Central memory CD8-positive, alpha-beta T cell (primary cell): ENCODE measurements at places on chromosomes 7 and 10.

DNA sequence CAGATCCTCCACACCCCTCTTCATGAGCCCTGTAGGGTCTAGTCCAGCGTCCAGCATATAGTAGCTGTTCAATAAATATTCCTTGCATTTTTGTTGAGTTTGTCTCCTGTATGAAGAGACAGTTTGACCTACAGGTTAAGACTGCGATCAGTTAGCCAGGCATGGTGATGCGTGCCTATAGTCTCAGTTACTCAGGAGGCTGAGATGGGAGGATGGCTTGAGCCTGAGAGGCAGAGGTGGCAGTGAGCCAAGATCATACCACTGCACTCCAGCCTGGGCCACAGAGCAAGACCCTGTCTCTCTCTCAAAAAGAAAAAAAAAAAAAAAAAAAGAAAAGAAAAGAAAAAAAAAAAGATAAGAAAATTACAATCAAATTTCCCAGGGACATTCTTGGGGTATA is 5.1 kb upstream of the CUEDC2 start:
- DNase-seq: no peak

GRCh38 chr10:99520847-99521764 is 11.6 kb upstream of the NKX2-3 start:
- no peak for DNase-seq

DNA sequence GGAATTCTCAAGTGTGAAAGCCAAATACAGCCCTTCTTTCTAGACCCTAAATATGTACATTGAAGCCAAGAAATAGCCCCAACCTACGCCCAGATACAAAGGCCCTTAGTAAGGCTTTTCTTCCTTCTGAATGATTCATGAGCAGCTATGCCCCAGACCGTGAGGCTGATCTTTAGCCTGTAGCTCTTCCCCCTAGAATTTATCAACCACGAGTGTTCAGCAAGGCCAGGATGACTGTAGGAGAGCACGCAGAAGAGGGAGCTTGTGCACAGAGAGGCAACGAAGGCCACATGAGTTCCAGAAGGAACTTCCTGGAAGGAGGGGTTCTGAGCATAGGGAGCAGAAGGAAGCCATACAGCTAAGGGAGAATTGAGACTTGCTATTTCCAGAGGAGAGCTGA is 53.0 kb upstream of the HABP2 start:
- DNase-seq: no peak

DNA sequence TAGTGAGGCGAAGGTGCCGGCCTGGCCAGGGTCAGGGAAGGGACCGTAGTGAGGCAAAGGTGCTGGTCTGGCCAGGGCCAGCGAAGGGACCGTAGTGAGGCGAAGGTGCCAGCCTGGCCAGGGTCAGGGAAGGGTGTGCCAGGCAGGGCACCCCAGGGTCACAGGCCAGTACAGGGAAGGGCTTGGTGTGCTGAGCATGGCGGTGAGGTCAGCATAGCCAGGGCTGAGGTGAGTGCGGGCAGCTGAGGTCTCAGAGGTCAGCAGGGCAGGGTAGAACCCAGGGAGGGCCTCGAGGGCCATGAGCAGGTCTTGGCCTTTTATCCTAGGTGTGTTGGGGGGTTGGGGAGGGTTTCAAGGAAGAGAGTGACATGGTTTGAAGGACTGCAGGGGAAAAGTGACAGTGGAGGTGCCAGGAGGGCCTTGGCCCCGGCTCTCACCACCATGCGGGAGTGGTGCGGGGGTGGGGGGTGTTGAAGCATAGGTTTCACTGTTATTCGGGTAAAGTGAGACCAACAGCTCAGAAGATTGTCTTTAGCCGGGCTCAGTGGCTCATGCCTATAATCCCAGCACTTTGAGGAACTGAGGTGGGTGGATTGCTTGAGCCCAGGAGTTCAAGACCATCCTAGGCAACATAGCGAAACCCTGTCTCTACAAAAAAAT is 93.3 kb downstream of the CHST15 start:
- DNase-seq: peak; percentile 7

- DNase-seq: no peak
Measured at GRCh38 chr10:24503461-24504320, 220.0 kb downstream of the ARHGAP21 start.

DNA sequence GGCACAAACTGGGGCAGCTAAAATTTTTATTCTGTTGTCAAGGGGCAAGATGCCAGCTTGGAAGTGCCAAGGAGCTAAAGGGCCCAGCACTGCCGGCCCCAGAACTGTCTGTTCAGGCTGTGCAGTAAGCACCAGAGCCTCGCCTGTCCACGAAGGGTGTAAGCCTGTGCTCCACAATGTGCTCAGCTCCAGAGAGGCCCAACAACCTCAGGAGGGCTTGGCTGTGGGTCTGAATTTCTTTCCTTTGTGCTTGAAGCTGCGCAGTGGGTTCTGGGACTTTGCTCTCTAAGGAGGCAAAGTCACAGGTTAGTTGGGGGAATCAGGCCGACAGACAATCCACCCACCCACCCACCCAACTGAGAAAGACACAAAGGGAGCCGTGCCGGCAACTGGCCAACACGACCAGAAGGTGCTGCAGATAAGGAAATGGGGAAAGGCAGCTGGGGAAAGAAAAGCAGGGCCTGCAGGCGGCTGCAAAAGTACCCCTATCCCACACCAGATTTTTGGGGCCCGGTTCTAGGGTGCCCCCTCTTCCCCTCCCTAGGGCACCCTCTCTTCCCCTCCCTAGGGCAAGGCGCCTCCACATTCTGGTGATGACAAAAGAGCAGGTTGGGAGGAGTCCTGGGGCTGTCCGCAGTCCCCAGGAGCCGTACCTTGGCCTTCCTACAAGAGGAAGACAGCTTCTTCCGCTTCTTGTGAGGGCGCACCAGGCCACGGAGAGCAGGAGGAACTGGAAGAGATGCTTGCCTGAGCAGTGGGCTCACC is 7.7 kb downstream of the DDX56 start:
- DNase-seq: no peak

GRCh38 chr10:6296828-6297251 is 94.1 kb downstream of the PFKFB3 start:
- DNase-seq: no peak

DNA sequence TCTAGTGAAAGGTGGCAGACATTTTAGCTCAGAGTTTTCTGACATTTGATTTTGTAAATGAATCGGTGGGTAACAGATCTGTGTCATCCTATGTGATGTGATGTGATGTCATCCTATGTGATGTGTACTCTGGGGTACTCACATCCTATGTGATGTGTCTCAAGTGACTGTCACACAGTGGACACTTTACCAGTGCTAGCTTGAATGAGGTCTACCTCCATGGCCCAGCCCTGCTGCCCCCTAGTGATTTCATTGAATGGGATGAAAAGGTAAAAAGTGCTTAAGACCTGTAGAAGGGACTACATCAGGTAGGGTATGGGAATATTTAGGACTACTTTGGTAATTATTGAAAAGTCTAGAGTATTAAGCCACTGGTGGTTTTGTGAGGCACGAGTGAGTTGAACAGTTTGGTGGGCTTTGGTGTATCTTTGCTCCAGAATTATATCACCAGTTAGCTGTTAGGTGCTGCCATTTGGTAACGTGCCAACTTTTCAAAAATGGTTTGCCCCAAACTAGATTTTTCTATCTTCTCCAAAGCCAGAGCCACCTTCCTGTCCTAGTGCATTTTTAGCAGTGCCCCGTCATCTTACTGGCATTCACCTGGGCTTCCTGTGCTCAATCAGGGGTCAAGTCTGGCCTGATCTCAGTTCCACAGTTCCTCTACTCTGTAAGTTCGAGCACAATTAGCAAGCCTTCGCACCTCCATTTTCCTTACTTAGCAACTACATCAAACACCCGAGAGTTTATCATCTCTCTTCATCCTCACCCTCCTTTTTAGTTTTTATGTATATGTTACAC is 9.7 kb downstream of the EIF4H start:
- no peak for DNase-seq

GRCh38 chr10:86210416-86210815 is 156.2 kb downstream of the GRID1 start:
- DNase-seq: no peak

DNA sequence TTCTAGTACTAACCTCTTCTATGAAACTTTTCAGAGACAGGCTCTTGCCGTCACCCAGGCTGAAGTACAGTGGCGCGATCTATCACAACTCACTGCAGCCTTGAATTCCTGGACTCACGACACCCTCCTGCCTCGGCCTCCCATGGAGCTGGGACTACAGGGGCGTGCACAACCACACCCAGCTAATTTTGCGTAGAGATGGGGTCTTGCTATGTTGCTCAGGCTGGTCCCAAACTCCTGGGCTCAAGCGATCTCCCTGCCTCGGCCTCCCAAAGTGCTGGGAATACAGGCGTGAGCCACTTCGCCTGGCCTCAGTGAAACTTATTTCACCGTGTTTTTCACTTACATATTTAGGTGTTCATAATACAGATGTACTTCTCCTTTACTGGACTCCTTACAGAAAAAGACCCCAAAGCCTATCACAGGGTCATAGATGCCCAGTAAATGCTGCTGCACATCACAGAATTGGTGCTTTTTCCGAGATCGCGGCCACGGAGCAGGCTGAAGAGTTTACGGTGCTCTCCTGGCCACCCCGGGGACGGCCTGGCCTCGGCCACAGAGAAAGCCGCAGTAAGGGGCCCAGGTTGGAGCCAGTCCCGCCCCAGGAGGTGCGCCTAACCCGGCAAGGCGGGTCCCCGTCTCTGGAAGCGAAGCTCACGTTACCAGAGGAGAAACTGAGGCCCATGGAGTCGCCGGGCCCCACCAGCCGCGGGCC is 595 bp downstream of the TBL2 start:
- no peak for DNase-seq

GRCh38 chr7:154598864-154599263 is 404.1 kb downstream of the PAXIP1 start:
- DNase-seq: no peak

GRCh38 chr10:121007264-121007663 is 156.1 kb downstream of the WDR11 start:
- DNase-seq: no peak

GRCh38 chr10:87622314-87623004 is 37.2 kb upstream of the PAPSS2 start:
- no peak for DNase-seq

- no peak for DNase-seq
Measured at GRCh38 chr10:36489181-36489580, 636.2 kb upstream of the ANKRD30A start.

- DNase-seq: no peak
Measured at GRCh38 chr10:83252596-83252995, 886.7 kb upstream of the GHITM start.

- no peak for DNase-seq
Measured at GRCh38 chr10:60564475-60564874, 174.8 kb upstream of the ANK3 start.
